ENCODE measurements at places on chromosomes 5 and 9.

- no peak for DNase-seq
Measured at GRCh38 chr5:97838214-97838613, 655.2 kb upstream of the RIOK2 start.

DNA sequence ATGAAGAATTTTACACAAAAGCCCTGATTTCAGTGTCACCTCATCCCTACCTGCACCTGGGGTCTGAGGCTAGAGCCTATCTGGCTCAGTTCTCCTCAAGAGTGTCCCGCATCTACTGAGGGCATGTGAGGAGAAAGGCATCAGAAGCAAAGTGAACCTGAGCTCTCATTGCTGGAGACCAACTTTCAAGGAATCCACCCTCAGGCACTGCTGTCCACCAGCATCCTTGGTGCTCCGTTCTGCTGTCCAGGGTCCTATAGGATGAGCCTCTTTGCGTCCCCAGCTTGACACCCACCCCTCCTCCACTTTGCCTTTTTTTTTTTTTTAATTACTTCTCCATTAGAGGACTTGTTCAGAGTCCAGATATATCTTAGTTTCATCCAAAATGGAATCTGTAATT is 49.5 kb downstream of the CAMSAP1 start:
- DNase-seq, result no peak

DNA sequence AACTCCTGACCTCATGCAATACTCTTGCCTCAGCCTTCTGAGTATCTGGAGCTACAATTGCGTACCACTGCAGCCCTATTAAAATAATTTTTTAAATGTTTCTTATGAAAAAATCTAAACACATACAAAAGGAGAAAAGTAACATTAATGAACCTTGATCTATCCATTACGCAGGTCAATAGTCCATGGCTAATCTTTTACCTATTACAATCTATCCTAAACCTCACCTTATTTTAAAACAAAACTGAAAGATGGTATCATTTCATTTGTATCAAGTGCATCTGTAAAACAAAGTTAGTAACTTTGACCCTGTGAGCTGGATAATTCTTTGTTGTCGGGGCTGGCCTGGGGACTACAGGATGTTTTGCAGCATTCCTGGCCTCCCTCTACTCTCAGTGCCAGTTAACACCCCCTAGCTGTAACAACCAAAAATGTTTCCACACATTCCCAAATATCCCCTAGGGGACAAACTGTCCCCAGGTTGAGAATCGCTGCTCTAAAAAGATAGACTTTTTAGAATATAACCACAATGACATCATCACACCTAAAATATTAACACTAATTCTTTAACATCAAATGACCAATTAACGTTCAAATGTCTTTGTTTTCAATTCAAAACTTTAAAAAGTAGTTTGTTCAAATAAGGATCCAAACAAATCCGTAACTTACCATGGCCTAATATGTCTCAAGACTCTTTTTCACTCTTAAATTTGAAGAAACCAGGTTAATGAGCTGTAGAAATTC is 54.8 kb downstream of the RNF38 start:
- no peak for DNase-seq

- no peak for DNase-seq
Measured at GRCh38 chr5:98103807-98104206, 669.7 kb upstream of the RGMB start.

DNA sequence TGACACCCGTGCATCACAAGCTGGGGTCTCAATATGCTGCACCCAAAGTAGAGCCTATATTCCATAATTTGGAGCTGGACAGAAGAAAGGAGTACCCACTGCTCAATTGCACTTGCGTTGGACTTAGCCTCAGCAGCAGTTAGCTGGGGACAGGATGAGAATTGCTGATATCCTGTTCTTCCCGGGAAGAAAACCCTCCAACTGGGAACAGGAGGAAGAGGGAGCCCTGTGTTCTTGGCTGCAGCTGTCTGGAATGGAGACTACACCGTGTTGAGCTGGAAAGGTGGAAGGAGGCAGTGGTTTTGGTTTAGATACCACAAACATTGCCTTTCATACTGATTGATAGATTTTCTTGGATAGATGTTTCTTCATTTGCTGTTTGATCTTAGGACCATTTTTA is 24.6 kb downstream of the CNTLN start:
- no peak for DNase-seq

- peak; percentile 38 for DNase-seq
Measured at GRCh38 chr9:26954050-26954508, 2.1 kb upstream of the IFT74 start.

GRCh38 chr5:2888520-2889060 is 137.1 kb upstream of the IRX2 start:
- no peak for DNase-seq

DNA sequence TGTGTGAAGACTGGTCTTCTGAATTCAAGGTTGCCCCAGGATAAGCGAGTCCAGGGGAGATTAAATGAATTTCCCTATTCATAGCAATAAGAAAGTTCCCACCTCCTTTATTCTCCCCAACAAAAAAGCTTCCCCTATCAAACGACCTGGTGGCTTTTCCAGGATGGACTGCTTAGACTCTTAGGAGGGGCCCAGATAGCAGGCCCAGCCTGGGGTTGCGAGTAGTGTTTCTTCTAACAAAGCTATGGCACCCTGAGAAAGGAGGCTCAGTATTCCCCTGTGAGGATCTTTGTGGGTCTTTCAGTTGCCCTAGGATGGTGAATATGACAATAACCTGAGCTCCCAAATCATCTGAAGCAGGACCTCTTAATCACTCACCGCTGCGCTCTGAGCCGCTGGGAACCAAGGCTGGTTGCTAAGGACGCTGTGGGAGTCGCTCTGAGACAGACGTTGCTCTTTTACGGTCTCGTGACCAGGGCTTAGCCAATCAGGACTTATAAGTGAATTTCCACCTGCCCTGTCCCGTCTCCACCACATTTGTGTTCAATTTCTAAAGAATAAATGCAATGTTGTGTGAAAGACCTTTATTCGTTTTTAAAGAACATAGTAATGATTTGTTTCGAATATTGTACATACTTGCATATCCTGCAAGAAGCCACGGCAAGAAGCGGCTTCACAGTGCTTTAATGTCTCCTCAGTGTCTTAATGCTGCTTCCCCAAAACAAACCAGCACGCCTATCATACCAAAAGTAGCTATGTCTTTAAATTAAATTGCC is at the start of gene TMEM232:
TSS of gene TMEM232 (minus strand) at position 423 of the 776 bp plus-strand sequence. CDS start 59,319 bp downstream, outside the sequence.
- peak; percentile 82 for DNase-seq

DNA sequence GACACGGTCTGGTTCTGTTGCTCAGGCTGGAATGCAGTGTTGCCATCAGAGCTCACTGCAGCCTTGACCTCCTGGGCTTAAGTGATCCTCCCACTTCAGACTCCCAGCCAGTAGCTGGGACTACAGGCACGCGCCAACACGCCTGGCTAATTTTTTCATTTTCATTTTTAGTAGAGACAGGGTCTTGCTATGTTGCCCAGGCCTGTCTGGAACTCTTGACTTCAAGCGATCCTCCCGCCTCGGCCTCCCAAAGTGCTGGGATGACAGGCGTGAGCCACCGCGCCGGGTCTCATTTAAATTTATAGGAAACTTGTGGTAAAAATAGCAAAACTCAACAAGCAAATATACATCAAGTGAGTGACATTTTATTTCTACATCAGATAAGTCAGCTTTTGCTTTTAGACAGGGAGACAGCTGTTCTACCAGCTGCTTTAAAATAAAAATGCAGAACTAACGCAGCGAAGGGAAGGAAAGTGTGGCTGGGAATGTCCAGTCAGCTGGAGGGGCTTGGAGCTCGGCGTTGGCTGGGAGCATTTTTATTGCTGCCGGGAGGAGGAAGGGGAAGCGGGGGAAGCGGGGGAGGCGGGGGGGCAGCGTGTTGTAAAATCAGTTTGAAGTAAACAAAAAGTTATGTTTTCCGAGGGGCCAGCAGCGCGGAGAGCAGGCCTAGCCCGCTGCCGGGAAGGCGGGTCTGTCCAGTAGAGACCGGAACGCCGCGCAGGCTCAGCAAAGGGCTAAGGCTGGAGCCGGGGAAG is 707 bp upstream of the ZFYVE16 start:
- DNase-seq, result peak; percentile 4

GRCh38 chr5:91383956-91384300 is 811 bp upstream of the ARRDC3 start:
- DNase-seq, result peak; percentile 15

GRCh38 chr5:56085193-56085592 is 90.4 kb upstream of the IL6ST start:
- no peak for DNase-seq

DNA sequence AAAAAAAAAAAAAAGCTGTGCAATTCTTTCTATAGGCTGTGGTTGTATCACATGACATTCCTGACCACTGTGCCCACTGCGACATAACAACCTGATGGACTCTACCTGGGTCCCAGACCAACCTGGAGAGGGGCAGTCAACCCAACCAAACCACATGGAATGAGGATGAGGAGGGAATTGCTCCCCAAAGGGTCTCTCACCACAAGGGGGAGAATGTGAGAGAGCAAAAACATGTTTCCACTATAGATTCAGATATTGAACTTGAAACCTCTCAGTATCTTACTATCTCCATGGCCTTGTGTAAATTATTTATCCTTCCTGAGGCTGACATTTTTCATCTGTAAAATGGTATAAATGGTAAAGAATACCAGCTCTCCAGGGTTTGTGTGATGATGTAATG is 66.9 kb upstream of the SV2C start:
- DNase-seq, result no peak

GRCh38 chr9:87874304-87874623 is 8.4 kb upstream of the SPATA31E1 start:
- no peak for DNase-seq

DNA sequence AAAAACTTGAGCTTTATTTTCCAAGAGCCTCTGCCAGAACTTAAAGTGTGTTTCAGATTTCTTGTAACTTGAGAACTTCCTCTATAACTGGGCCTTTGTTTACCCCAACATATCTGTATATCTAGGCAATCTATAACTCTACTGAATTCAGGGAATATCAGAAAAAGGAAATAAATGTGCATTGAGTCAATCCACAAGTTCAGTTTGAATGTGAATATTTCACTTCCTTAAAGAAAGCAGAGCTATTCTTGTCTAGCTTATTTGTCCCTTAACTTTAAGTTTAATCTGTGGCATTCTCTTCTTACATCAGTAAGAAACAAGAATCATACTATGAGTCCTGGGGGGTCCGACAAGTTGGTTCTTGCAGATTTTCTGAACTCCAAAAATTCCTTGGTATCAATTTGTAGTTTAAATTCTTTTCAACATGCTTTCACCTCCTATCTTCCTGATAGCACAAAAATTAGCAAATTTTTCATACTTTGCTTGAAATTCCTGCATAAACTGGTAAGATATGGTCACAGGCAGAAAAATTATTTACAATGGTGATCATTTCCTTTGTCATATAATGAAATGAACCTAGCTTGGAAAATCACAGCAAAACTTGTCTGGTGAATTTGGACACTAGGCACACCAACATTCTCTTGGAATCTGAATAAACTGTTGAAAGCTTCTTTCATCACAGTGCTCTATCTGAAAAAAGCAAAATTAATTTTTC is 19.8 kb upstream of the ITGA1 start:
- no peak for DNase-seq

DNA sequence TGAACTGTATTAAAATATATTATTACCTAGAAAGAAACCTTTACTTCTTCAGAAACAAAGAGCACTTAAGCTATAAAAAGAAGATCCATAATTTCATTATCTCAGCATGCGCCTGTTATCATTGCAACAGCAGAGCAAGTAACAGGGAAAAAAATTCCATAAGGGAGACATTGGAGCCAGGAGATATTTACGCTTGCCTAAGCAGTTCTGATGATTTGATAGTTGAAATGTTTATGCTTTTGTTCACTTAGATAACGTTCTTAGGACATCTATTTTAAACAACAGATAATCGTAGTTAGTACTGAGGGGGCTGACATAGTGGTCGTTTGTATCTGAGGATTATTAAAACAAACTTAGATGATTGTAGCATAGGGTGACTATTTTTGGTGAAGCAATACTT is 252.5 kb downstream of the NNT start:
- DNase-seq, result no peak

- no peak for DNase-seq
Measured at GRCh38 chr9:94981723-94982090, 255.2 kb downstream of the AOPEP start.

GRCh38 chr9:90251316-90251715 is 391.3 kb downstream of the DIRAS2 start:
- no peak for DNase-seq

DNA sequence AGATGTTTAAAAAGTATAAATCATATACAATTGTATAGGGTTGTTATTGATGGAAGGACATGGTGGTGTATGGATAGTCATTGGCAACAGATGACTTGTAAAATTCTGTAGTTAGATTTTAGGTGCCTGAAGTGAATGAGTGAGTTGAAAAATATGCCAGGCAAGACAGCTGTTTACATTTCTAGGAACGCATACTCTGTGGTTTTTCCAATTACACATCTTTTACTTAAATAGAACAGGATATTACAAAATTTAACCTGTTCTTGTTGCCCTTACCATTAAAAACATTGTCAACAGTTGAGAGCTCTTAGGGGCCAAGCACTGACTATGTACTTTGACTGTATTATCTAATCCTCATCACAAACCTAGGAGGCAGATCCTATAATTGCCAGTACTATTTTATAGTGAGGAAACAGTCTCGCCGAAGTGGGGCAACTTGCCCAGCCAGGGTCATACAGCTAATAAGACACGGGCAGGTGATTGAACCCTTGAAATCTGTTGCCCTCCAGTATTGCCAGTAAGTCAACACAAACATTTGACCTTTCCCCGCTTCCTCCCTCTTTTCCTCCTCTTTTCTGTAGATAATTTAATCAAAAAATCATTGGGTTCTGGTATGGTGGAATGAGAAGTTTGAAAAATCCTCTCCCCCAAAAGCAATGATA is 88.6 kb downstream of the MACROH2A1 start:
- no peak for DNase-seq

DNA sequence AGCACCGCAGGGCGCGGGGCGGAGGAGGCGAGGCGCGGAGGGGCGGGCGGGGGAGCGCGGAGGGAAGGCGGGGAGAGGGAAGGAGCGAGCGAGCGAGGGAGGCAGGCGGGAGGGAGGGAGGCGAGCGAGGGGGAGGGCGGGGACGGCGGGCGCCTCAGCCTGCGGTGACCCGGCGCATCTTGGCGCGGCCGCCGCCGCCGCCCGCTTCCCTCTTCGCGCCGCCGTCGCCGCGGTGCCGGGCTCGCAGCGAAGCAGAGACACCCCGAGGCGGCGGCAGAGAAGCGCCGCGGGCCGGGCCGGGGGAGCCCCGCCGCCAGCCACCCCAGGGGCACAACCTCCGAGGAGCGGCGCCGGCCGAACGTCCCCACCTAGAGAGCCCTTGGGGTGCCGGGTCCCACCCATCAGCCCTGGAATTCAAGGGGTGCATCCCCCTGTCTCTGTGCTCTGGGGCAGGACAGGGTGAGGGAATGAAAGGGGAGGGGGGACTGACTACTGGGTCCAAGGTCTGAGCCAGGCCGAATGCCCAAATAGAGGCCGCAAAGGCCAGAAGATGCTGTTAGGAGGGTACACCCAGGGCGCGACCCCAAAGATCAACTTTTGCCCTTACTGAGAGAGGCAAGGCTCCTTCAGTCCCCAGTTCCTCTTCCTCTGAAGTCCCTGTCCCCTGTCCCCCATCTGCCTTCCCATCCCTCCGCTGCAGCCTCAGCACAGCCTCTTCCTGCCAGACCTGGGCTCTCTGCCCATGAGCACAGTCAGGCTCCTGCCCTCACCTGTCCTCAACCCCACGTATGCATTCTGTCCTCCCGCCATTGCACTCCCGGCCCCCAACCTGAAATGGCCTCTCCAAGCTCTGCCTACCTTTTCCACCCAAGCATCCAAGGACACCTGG is at the start of gene ADAMTS2:
TSS of gene ADAMTS2 (minus strand) at position 29 of the 889 bp plus-strand sequence. CDS start 133 bp downstream, outside the sequence.
- no peak for DNase-seq

All from CD4-positive, alpha-beta T cell treated with Interleukin-4 for 4 hours (primary cell).